ENCODE measurements at places on chromosomes 6 and 20. TPM values are rescaled to one million over a fixed set of nuclear protein-coding genes. Genes with fewer than 3 reads are reported as not detected.

DNA sequence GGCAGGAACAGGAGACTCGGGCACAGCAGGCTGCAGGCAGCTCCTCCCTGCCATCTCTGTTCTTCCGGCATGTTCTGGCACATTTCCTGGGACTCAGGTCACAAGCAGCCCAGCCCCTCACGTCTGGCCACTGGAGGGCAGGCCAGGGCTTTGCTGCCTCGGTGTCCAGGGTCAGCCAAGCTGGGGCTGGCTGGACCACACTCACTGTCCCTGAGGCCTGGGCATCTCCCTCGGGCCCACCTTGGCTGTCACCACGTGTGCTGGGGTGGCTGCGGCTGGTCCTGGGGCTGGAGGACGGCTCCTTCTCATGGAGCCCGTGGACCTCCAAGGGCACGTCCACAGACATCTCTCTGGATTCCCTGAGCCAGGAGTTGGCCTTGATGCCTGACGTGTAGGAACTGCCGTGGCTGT, 18.5 kb downstream of the FRMD1 start:
- peak; percentile 38 for DNase-seq

GRCh38 chr6:130827247-130828149, at the start of gene SMLR1:
SMLR1 (plus strand) TSS chr6:130827406; CDS start chr6:130827414, 8 bp downstream.
- DNase-seq, result peak; percentile 80

GRCh38 chr20:34461779-34462087, 54.5 kb upstream of the DYNLRB1 start:
- no peak for DNase-seq

DNA sequence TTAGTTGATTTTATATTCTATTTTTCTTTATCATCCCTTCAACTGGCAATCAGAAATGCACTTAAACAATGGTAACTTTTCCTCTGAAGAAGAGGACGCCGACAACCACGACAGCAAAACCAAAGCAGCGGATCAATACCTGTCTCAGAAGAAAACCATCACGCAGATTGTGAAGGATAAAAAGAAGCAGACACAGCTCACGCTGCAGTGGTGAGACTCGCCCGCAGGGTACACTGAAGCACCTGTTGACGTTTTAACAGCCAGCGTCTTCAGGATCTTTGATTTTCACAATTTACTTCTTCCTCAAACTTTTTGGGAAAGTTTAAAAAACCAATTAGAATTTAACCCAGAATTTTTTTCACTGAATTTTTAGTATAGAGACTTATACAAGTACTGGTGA, 701 bp downstream of the RFX6 start:
- no peak for DNase-seq

The HLA-DMA gene
- 25.4 TPM for polyA plus RNA-seq

The NRSN2 gene
- polyA plus RNA-seq, result 21.3 TPM
